AG09309 (cell line): ENCODE measurements at places on chromosomes 4 and X.

- no peak for DNase-seq
Observed at GRCh38 chr4:156594624-156595023, 377.0 kb downstream of the PDGFC start.

DNA sequence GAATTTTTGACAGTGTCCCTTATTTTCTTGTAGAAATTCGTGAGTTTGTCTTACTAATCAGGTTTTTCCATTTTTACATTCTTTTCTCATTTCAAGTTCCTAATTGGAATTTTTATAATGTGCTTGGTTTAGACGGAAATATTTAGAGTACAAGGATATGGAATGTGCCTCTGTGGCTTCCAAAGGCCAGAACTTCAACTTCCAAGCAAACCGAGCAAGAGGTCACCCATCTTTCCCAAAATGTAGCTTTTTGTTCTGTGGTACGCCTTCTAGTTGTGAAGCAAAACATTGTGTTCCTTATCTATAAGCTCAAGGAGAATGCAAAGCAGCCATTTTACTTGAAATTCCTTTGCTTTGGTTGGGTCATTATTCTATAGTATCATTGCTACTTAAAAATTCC lies 212.8 kb upstream of the PACRGL start:
- no peak for DNase-seq

GRCh38 chr4:36189511-36190226 lies 54.6 kb downstream of the ARAP2 start:
- DNase-seq: no peak

GRCh38 chr4:177737387-177737940 lies 295.2 kb upstream of the AGA start:
- no peak for DNase-seq

DNA sequence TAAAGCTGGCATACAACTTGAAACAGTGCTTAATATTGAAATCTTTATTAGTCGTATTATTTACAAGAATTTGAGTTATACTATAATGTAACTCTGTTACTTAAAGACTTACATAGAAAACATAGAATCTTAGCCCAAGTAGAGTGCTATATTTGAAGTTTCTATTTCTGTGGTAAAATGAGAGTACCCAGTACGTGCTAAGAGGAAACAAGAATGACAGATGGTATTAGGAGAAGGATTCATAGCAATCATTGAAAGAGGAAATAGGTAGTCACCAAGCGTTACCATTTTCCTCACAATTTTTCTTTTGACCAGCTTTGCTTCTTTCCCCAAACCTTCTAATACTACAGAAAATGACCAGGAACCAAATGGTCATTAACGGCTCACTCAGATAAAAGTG lies 412.1 kb upstream of the GRIA3 start:
- no peak for DNase-seq

DNA sequence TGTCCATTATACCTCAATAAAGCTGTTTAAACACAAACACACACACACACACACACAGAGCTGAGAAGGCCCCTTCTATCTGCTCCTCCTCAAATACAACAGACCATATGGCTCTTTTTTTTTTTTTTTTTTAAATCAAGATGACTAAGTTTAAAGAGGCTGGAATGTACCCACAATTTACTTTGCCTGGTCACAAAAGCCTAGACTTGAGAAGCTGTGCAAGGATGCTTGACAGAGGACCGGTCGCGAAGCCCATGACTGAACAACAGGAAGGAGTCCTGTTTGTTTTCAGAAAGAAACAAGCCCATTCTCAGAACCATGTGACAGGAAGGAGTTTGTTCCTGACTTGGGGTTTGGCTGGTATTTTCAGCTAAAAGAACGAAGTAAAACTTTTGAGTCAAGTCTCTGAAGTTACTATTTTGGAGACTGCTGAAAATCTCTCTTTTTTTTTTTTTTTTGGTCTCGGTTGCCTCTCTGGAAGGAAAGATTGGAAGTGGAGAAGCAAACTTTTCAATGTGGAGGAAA lies 650.9 kb upstream of the TENM3 start:
- DNase-seq: no peak

- DNase-seq: peak; percentile 47
Observed at GRCh38 chr4:37685161-37685822, 884 bp downstream of the RELL1 start.

DNA sequence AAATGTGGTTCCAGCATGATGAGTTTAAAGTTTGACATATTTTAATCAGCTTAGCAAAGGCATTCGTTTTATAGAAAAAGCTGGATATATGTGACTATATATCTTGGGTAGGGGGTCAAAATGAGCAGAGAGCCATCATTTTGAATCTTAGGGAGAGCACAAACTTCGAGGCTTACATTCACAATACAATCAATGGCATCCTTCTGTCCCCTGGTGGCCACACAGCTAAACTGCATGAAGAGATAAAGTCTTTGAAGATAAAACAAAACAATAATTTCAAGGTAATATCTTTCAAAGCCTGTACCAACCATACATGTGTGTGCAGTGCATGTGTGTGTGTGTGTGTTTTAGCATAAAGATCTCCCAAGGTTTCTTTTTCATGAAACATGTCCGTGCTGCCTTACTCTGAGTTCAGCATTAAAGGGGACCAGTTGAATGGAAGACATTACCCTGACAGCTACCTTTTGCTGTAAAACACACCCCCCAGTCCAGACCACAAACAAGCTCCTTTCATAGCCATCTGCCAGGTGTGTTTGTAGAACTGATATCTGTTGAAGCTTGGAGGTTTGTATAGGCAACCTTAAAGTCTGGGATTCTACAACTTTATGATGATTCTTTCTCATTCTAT lies 22.0 kb downstream of the DYNLT3 start:
- no peak for DNase-seq

GRCh38 chrX:43699475-43699874 lies 43.4 kb downstream of the MAOA start:
- DNase-seq: no peak

- no peak for DNase-seq
Observed at GRCh38 chrX:19886883-19887531, 393 bp downstream of the SH3KBP1 start.

DNA sequence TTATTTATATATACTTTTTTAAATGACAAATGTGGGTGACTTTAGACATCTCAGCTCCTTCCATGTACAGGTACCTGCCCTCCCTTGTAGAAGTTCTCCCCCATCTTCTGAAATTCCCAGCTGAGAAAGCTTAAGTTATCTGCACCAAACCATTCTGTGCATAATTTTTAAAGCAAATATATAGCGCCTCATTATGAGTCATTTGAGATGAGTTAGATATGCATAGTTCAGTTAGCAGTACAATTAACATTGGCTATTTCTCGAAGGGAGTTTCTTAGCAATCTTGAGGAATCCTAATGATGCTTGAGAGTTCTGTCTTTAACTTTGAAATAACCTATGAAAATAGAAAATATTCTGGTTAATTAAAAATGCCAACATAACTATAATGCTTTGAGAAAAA lies 19.4 kb upstream of the UFSP2 start:
- no peak for DNase-seq

GRCh38 chr4:110586131-110586850 lies 36.6 kb downstream of the PITX2 start:
- peak; percentile 46 for DNase-seq

GRCh38 chrX:19616016-19616415 lies 100.7 kb upstream of the MAP3K15 start:
- DNase-seq: no peak

DNA sequence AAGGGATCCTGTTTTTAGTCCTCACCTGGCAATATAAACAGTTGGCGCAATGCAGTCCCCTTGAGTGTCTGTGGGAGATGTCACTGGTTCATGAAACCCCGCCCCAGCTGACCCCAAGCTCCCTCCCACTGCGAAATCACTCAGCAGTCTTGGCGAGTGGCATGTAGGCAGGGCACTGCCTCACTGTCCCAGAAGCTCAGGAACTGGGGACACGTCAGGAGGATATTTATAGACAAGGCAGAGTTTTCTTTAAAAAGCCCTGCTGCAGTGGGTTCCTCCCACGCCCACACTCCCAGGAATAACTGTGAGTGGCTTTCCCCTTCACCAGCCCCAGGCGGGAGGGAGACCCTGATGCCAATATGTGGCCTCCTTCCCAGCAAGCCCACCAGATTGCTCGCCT lies 44.3 kb upstream of the PPP2R2C start:
- no peak for DNase-seq

- DNase-seq: no peak
Observed at GRCh38 chr4:120630427-120630826, 292.1 kb downstream of the PRDM5 start.

- peak; percentile 4 for DNase-seq
Observed at GRCh38 chrX:1727531-1728027, 112.7 kb downstream of the ASMT start.

DNA sequence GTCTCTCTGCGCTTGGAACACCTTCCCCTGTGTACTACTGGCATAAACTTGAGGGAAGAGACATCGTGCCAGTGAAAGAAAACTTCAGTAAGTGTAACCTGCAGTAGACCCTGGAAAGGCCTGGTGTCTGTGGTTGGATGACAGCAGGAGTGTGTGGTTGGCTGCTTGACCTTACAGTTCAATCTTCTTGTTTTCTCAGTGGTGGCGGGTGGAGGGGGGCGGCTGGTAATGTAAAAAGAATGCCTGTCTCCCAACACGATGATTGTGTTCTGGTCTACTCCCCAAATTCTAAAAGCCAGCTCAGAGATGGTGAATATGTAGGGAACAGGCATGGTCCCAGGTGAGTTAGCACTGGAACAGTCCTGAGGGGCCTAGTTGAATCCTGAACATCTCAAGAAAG lies 18.6 kb downstream of the PSMD10 start:
- DNase-seq: no peak

DNA sequence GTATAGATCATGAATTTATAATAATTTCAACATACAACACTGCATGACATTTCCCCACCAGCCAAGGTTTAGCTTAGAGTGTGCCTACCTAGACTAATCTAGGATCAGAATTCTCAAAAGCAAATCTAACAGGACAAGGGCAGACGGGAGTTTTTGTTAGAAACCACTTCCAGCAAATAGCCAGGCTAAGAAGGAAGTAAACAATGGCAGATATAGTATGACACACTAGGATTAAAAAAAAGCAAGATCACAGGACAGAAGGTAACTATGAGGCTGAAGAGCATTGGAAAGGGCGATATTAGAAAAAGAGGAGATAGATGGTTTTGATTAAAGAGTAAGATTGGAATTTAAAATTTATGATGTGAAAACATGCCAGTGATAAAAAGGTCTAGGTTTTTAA lies 124.8 kb downstream of the LRBA start:
- no peak for DNase-seq

GRCh38 chrX:2336181-2336580 lies 164.6 kb downstream of the DHRSX start:
- no peak for DNase-seq

GRCh38 chr4:90842960-90843359 lies 715.8 kb downstream of the CCSER1 start:
- no peak for DNase-seq

DNA sequence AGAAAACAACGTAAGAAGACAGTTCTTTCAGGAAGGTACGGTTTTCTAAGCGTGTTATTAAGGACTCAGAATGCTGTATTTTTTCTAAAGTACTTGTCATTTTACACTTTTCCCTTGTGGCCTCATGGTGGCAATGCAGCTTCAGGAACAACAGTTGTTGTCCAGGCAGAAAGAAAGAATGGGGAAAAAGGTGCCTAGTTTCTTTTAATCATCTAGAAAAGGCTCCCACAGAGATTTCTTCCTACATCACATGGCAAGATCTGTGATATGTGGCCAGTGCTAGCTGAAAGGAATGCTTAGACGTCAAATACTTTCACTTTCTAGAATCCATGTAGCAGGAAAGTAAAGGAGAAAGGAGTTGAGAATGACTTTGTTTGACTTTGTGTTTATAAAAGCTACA lies 49.0 kb upstream of the TRAM1L1 start:
- no peak for DNase-seq

- no peak for DNase-seq
Observed at GRCh38 chr4:78299565-78299972, 242.4 kb downstream of the FRAS1 start.

DNA sequence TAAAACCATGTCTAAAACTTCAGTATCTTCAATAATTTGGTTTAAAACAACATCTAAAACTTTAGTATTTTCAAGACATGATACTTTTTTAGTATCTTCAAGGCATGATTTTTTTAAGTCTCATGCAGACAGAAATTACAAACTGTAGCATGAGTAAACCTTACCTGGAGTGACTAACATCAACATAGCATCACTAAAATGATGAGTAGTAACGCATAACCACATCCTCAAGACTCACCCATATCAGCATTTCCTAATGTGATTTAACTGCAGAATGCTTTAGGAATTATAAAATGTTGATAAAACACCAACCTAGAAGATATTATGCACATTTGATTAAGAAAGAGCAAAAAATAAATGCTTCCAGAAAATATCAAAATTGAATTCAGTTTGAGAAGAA lies 19.7 kb upstream of the EDNRA start:
- DNase-seq: no peak

DNA sequence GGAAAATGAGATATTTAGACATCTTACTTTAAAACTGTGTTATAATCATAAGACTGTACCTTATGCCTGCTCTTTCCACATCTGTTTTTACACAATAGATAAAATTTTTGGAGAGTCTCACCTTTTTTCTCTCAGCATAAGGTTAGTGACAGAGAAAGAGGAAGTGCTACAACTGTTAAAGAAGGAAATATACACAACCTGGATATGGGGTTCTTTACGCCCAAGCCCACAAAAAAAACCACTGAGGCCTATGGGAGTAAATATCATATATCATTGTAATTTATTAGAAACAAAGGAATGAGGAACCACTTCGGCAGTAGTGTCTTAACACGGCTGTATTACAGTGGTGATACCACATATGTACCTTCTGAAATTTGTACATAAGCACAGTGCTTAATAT lies 265.9 kb upstream of the GK2 start:
- no peak for DNase-seq

- no peak for DNase-seq
Observed at GRCh38 chr4:55827582-55827981, 8.0 kb downstream of the EXOC1L start.

DNA sequence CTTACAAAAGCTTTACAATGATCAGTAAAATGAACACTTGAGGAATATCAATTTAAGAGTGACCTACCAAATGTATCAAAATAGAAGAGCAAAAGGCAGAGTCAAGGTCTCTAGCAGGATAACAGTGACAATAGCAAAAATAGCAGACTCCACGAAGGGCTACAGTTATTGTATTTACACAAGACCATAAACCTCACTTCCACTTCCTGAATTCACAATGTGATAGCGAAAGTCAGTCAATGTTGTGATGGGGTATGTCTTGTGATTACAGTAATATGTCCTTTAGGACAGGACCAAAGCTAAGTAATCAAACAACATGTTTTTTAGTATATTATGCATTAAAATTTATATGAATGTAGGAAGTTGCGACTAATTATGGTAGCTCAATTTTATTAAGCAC lies 139.6 kb downstream of the IQCM start:
- no peak for DNase-seq
